ENCODE measurements at places on chromosomes 12 and 14. TPM values are rescaled to one million over a fixed set of nuclear protein-coding genes. Genes with fewer than 3 reads are reported as not detected.

The SLC11A2 gene
- 59.9 TPM for total RNA-seq

The SHMT2 gene
- 67.1 TPM for total RNA-seq

The ANKRD33 gene
- total RNA-seq, result 0.21 TPM

The TAS2R8 gene
- not detected for total RNA-seq

The ACSM4 gene
- not detected for total RNA-seq

The EML5 gene
- 0.10 TPM for total RNA-seq

DNA sequence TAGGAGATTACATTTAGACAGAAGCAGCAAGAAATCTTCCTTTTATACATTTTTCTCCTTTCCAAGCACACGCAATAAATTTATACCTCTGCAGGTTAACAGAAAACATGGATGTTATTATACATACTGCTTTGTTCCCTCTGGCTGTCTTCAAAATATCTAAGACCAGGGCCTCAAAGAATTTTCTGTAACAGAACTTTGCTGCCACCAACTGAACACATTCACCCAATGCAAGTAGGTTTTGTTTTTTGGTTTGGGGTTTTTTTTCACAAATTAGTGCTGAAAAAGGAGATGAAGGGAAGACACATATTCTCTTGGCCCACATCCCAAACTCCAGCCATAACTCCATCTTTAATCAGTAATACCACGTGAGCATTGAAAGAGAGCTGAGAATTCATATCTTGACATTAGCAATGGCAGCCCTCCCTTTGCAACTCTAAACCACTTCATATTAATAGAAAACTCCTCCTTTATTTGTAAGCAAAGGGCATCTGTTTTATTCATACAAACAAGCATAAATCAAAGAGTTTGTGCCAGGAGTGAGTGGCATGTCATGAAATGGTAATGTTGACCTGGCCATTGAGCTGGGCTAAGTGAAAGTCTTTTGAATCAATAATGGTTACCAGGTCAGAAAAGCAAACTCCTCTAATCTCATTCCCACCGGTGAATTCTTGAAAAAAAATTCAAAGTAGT lies 150.8 kb upstream of the FSCB start:
- DNase-seq, result no peak

DNA sequence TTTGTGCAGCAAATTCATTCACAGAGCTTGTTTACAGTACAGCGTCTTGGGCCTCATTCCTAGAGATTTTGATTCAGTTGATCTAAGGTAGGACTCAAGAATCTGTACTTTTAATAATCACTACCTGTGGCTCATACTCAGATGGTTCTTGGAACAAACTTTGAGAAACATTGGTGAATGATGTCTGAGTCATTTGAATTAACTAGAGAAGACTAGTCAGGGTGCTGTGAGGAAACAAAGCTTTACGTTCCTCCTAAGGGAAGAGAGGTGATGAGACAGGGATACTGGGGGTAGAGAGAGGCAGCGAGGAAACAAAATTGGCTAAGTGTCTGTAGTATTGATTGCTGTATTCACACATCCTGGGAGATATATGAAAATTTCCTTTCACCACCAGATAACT lies 109.4 kb downstream of the SLC15A5 start:
- no peak for DNase-seq

DNA sequence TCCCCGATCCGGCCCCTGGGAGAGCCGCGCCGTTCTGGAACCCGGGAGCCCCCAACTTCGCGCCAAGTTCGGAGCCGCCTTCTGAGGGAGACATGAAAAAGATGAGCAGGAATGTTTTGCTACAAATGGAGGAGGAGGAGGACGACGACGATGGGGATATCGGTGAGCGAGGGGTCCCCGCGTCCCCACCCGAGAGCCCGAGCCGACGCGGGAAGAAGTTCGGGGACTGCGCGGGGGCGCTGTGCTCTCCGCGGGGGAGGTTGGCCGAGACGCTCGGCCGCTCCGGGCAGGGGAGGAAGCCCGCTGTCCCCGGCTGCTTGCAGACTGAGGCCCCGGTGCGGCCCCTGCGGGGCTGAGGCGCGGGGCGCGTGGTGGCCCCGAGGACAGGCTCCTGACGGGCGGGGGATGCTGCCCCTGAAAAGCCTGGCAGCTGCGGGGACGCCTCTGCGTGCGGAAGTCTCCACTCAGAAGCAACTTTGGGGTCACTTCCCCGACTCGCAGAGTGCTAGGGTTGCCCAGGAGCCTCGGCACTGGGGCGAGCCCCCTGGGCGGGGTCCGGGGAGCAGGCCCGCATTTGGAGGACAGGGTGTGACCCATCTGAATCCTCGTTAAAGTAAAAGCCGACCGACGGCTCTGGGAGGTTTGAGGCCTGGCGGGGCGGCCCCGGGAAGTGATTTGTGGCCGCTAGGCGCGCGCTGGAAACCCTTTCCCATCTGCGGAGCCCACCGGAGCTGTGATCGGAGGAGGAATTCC lies 511 bp downstream of the ANO6 start:
- DNase-seq, result no peak

- no peak for DNase-seq
Measured at GRCh38 chr14:28983279-28983678, 216.7 kb downstream of the FOXG1 start.

DNA sequence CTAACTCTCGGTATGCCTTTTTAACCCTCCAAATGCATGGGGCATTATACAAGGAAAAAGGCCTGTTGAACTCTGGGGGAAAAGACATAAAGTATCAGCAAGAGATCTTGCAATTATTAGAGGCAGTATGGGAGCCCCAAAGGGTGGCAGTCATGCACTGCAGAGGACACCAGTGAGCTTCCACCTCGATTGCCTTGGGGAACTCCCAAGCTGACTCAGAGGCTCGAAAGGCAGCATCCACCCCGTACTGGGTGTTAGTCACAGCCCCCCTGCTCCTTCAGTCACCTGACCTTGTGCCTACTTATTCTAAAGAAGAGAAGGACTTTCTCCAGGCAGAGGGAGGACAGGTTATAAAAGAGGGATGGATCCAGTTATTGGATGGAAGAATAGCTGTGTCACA lies 781.4 kb upstream of the TMEM132C start:
- DNase-seq, result peak; percentile 1

- DNase-seq, result no peak
Measured at GRCh38 chr12:47282206-47282605, 202.4 kb upstream of the AMIGO2 start.

GRCh38 chr12:29314416-29314815 lies 66.6 kb downstream of the ERGIC2 start:
- no peak for DNase-seq

- no peak for DNase-seq
Measured at GRCh38 chr12:116804051-116804450, 65.9 kb downstream of the RNFT2 start.

GRCh38 chr14:99812892-99813291 lies 19.7 kb downstream of the EML1 start:
- no peak for DNase-seq

DNA sequence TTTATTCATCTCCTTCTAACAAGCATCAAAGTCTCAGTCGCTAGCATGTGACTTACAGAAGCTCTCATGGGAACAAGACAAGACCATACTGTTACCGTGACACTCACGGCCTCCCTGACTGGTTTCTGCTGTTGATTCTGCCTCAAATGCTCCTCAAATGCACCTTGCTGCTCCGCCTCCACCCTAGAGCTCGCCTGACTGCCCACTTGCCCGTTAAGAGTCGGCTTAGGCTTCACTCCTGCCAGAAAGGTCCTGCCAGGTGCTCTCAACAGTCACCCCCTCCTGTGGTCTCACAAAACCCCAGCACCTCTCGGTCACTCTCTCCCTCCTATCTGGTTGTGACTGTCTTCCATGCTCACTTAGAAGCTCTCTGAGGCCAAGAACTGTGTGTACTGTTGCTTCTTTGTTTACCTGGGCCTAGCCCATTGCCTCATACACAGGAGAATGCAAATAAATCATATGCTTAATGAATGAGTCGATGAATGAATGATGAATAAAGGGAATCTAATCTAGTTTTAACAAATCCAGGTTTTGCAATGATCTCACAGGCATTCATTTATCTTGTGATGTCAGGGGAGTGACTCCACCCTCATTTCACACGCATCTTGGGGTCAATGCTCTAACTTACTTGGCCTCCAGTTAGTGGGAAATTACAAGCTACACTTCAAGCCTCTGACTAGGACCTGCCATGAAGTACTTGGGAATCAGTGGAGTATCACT lies 41.3 kb downstream of the SSH1 start:
- no peak for DNase-seq

DNA sequence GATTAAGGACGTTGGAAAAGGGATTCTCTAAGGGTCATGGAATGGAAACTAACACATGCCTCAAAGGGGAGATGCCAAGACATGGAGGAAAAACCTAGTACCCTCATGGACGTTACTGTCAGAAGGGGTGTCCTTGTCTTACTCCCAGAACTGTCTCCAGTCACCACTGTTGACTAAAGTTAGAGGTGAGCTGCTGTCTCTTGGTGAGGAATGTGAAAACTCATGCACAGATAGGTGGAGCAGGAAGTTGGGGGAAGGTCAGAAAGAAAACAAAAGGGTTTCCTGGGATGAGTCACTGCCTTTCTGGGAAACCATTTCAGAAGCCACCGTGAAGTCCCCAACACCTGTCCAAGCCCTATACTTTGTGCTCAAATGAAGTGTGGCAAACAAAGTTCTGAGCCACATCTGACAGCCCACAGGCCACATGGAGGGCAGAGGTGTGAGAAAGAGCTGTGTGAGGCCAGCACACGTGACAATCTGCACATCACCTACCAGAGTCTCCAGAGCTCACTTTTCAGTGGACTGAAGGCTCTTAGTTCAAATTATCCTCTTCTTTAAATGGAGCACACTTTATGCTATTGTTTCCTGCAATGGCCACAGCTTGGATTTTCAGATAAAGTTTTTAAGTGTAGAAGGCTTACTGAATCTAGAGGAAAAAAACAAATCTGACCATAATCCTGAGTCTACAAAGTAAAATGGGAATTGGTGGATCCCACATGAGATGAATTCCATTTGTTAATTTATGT lies 92.9 kb upstream of the EGLN3 start:
- DNase-seq, result no peak

DNA sequence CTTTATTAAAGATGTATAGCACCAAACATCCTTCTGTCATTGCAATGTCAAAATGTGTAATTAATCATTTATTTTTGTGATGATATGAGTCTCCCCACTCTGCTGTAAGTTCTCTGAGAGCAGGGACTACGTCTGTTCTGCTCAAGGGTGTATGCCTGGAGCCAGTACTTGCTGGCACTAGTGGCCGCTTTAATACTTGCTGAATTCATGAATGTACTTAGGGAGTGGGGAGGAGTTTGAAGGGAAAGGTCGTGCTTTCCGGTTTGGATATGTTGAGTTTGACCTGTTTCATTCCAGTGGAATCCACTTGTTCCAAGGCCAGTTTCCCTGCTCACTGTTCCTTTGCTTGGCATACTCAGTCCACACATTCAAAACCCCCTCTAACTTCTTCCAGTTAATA lies 1.9 kb upstream of the DCAF5 start:
- DNase-seq, result no peak

DNA sequence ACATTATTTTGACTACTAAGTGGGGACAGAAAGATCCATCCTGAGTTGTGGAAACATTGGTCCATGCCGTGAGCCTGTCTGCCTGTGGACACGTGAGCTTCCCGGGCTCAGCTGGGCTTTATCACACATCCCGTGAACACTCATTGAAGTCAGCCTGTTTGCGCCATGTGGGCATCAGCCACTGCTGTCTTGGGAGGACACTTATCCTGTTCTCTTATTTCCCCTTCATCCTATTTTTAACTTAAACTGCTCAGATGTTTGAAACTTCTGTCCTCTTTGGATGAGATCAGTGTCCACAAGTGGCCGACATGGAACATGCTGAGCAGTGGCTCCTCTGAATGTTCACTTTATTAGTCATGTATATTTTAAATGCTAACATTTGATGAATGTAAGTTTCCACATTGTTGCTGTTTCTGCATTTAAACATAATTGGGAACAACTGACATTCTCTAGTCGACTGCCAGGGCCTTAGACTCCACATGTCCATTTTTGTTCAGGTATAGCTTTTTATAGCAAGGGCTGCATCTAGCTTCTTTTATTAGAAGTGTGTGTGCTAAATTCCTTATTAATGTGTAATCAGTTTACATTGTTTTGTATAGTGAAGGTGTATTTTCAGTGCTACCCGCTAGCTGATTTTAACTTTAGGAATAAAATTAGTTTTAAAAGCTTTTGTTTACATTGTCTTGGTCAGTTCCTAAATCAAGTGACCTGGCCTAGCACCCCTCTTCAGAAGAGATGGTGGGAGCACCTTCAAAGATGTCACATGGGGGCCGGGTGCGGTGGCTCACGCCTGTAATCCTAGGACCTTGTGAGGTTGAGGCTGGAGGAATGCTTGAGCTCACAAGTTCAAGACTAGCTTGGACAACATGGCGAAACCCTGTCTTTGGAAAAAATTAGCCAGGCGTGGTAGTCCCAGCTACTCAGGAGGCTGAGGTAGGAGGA lies 24.0 kb downstream of the RNF34 start:
- no peak for DNase-seq

GRCh38 chr14:68226523-68226922 lies 406.9 kb downstream of the RAD51B start:
- DNase-seq, result no peak

DNA sequence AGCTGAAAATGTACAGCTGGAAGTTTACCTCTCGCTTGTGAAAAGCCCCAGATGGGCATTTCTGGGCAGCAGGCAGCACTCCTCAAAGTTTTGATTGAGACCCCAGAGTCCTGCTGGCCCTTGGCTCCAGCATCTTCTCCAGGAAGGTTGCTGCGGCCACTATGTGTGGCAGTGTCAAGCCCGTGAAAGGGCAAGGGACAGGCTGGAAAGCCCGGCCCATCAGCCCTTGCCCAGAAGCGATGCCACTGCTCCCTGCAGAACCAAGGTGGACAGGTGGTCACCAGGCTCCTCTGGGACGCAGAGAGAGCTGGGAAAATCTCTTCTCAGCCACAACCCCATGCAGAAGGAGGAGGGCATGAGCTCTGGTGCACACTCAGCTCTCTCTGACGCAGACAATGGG lies 73.5 kb upstream of the BCL11B start:
- no peak for DNase-seq

DNA sequence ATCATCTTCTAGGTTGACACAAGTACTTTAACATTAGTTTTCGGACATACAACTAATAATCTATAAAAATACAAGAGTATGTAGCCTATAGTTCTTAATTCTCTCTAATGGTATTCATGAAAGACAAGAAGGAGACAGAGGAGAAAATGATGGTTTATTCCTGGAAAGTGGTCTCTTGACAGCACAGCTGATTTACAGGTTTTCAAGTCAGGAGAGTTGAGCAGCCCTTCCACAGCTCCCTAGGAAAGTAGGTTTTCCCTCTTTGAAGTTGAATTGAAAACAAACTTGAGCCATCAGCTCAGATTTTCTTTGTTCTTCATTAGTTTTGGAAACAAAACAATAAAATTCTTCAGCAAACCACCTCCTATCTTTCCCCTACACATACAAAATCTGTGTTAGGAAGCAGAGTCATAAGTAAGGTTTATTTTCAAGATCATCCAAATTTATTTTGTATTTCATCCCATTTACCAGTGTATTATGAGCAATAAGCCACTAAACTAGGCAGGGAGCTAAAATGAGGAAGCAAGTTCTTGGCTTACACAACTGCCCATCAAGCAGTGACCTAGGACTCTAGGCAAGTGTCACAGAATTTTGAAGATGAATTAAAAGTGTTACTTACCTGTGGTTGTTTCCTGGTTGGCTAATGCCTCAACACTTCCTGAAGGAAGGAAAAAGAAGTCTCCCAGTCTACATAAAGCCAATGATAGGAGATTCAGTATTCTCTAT lies 357.0 kb downstream of the BCAT1 start:
- DNase-seq, result no peak
